DMS79 (cell line): ENCODE measurements at places on chromosomes 7 and 10.
A peak's percentile ranks its signal among the peaks of the same experiment; 100 is the strongest.

DNA sequence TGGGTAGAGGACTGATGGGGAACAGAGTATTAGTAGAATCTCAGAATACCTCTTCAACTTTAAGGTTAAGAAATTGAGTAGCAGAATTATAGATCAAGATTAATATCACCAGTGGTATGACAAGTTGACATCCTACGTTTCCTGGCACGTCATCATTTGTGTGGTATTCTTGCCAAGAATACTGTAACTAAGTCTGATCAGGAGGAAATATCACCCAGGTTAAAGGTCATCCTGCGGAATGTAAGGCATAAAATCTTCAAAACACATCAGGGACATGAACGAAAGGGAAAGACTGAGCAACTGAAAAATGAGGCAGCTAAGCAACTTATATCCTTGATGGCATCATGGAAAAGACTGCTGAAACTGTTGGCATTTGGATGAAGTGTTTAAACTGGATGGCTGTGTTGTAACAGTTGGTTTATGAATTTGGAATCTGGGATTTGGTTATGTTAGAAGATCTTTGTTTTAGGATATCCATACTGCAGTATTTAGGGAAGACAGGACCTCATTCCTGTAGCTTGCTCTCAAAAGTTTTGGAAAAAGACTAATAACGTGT, 86.1 kb downstream of the TRIM24 start:
- no peak for DNase-seq

- DNase-seq, result no peak
Measured at GRCh38 chr7:36623247-36623646, 101.0 kb downstream of the AOAH start.

- DNase-seq, result no peak
Measured at GRCh38 chr7:130641497-130641896, 27.1 kb downstream of the COPG2 start.

DNA sequence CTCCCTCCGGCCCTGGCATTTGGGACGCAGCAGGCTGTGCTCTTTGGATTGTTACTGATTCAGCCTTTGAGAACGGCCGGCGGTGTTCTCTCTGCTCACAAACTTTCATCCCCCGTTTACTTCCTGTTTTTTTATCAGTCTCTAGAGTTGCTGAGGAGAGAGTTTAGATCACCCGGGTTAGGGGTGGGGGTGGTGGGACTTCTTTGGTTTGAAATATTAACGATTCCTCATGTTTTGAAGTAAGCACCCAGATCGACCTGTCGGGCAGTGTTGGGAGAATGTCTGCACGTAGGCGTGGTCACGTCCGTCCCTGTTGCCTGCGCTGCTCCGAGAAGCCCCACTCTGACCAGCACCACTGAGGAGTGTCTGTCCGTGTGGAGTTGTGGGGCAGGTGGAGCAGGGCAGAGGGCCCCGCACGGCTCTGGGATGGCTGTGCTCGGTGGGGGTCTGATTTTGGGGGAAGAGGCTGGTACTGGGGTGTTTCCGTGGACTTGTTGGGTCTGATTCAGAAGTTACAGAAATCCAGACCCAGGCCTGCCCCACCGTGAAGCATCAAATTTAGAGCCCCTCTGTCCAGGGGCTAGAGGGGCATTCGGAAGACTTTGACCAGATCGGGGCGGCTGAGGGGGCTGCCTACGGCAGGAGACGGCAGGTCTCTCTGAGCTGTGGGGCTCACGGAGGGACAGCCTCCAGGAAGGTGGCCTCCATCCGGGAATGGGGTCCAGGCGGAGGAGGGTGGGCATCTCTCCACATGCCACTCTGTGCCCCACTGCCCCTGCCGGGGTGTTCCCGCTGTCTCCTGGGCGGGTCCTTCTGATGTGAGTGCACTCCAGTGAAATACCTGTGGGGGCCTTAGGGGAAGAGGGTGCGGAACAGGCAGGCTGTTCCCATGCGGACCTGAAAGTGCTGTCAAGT, 7.4 kb downstream of the INPP5A start:
- no peak for DNase-seq

GRCh38 chr7:135204876-135205275, 6.5 kb downstream of the WDR91 start:
- DNase-seq, result no peak

- DNase-seq, result no peak
Measured at GRCh38 chr7:132551439-132551838, 24.8 kb downstream of the PLXNA4 start.

- no peak for DNase-seq
Measured at GRCh38 chr7:74356589-74357315, 67.5 kb downstream of the CLIP2 start.

DNA sequence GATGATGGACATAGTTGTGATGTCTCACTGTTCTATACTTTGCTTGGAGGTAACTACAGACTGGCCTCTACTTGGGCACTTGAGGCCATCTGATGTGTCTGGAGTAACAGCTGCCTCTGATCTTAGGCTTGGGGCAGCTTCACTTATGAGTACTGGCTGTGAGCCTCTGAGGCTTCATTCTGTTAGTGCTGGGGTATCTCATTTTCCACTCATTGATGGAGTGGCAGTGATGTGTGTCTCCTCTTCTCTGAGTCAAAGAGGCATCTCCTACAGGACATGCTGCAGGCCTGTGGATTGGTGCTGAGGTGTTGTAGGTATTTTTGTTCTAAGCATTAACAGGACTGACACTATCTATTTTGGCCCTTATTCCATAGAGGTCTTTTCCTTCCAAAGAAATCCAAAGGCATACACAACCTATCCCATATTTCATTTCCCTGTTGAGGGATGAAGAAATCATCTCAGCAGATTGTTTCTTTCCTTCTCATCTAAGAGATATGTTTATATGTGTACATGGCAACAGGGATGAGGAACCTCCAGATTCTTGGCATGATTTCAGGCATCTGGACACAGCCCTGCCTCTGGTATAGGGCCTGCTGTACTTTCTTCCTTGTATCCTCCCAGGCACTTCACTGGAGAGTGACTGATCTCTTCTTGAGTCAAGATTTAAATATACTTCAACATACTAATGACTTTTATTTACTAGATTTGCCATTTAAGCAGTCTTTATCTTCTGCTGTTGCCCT, 65.7 kb upstream of the NOBOX start:
- no peak for DNase-seq

DNA sequence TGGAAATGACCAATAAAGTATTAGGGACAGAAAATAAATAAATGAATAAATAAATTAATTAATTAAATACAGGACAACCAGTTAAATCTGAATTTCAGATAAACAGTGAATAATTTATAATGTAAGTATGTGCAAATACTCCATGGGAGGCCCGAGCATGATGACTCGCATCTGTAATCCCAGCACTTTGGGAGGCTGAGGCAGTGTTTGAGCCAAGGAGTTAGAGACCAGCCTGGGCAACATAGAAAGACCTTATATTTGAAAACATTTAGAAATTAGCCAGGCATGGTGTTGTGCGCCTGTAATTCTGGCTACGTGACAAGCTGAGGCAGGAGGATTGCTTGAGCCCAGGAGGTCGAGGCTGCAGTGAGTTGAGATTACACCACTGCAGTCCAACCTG, 123.7 kb downstream of the CUL2 start:
- no peak for DNase-seq

- peak; percentile 84 for DNase-seq
Measured at GRCh38 chr10:5583525-5584175, 58.9 kb downstream of the CALML3 start.

GRCh38 chr7:31102151-31102972, 50.3 kb downstream of the ADCYAP1R1 start:
- DNase-seq, result no peak
